ENCODE measurements at places on chromosomes 12 and 14.

GRCh38 chr14:92431199-92431725 lies 82.3 kb upstream of the RIN3 start:
- H3K27me3 ChIP-seq, result no peaks in the 10 kb centered on the region
- peaks cover 3% of the 10 kb centered on the region for H3K4me1 ChIP-seq
- H3K27ac ChIP-seq, result no peak overlapping the region
- DNase-seq, result no peak
- no peak overlapping the region for H3K4me3 ChIP-seq
- H3K36me3 ChIP-seq, result no peaks in the 10 kb centered on the region

- H3K4me1 ChIP-seq, result no peaks in the 10 kb centered on the region
- no peaks in the 10 kb centered on the region for H3K36me3 ChIP-seq
- no peak overlapping the region for H3K4me3 ChIP-seq
- no peak overlapping the region for H3K27ac ChIP-seq
- H3K27me3 ChIP-seq, result peaks cover 26% of the 10 kb centered on the region
Observed at GRCh38 chr14:94332063-94332583, 9.0 kb upstream of the SERPINA6 start.

DNA sequence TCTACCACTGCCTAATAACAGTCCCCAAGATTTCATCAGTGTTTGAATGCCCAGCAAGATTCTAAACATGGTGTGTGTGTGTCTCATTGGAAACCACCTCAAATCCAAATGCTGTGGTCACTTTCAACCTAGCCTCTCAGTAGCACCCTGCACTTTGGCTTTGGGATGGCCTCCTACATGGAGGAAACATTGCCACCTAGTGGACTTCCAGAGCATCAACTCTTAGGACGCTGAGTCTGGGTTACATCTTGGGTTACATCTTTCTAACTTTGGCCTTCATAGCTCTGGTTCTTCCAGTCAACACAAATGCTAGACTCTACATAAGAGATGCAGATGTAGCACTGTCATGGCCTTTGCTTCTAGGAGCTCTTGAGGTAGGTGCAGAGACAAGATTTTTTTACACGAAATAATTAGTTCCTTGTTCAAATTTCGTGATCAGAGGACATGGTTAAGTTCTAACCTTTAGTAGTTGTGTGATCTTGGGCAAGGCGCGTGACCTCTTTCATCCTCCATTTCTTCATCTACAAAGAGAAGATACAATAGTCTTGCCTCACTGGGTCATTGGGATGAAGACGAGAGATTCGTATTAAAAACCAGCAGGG lies 113.5 kb upstream of the VASH1 start:
- H3K36me3 ChIP-seq, result no peaks in the 10 kb centered on the region
- DNase-seq, result peak; percentile 12
- no peak overlapping the region for H3K27ac ChIP-seq
- H3K27me3 ChIP-seq, result no peaks in the 10 kb centered on the region
- H3K4me3 ChIP-seq, result no peak overlapping the region

DNA sequence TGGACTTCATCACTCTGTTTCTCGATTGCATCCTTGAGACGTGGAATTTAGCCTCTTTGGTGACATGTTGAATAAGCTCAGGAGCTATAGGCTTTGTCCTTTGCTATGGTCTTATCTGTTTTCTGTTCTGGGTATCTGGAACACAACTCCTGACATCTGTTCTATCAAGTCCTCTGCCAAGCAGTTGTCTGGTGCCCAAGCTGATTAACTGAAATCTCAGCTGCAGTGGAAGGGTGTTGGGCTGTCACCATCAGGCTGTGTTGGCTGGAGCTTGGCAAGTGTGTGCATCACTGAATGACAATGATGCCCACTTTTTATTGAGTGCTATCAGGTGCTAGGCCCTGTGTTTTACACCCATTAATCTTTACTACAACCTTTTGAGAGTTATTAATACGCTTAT lies 77.8 kb downstream of the SMOC1 start:
- H3K27ac ChIP-seq, result no peak overlapping the region
- H3K4me1 ChIP-seq, result no peaks in the 10 kb centered on the region
- DNase-seq, result no peak
- peaks cover 9% of the 10 kb centered on the region for H3K27me3 ChIP-seq
- H3K36me3 ChIP-seq, result no peaks in the 10 kb centered on the region

Measured in activated naive CD8-positive, alpha-beta T cell treated with anti-CD3 and anti-CD28 coated beads, Interleukin-2, amount 50 U/mL, for 24 hours (primary cell).